ENCODE measurements at places on chromosomes 1 and 21.
A peak's percentile ranks its signal among the peaks of the same experiment; 100 is the strongest.

DNA sequence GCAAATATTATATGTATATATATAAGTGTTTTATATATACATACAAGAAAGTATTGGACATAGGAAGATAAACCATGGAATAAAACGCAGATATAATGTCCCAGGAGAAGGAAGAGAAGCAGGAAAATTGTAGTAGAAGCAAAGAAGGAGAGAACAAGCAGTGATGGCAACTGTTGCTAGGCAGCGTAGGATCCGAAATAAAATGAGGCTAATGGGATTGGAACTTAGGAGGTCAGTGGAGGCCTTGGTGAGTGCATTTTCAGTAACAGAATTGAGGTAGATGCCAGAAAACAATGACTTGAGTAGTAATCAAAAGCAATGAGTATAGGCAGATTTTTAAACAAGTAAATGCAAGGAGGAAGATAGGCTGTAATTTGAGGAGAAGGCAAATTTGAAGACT lies 265.8 kb downstream of the LRRC7 start:
- no peaks in the 10 kb centered on the region for H3K27me3 ChIP-seq
- H3K27ac ChIP-seq, result no peak overlapping the region
- H3K36me3 ChIP-seq, result no peaks in the 10 kb centered on the region
- H3K4me1 ChIP-seq, result no peaks in the 10 kb centered on the region
- DNase-seq, result no peak

DNA sequence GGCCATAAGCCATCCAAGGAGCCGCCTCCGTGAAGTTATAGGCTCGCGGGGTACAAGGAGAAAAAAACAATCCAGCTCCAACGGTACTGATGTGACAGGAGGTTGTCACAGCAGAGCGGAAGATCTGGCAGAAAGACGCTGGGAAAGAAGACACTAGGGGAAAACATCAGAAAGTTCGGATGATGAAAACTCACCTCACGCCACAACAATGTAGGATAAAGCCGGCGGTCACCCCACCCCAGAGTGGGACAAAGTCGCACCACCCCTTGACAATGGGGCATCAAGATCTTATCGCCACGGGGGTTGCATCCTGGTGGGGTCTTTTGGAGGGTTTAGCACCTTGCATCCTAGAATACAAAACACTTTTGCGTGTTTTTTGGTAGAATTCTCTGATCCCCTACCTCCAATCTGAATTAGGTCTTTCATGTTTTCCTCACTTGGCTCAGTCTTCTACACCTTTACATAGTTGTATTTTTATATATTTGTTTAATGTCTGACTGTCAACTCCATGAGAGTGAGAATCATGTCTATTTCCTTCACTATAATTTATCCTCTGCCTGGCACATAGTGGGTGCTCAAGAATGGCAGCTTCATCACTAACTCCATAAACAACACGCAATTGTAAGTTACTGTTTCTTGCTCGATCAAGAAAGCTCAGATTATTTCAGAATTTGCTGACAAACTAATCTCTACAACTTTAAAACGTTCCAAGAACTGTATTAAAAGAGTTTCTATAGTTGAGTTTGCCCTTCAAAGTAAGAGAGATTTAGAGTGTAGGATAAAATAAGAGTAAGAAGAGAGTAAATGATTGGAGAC lies 611 bp upstream of the ZSWIM5 start:
- H3K36me3 ChIP-seq, result no peaks in the 10 kb centered on the region
- H3K27ac ChIP-seq, result no peak overlapping the region
- peaks cover 72% of the 10 kb centered on the region for H3K27me3 ChIP-seq
- H3K4me3 ChIP-seq, result peak overlapping the region; percentile 74

DNA sequence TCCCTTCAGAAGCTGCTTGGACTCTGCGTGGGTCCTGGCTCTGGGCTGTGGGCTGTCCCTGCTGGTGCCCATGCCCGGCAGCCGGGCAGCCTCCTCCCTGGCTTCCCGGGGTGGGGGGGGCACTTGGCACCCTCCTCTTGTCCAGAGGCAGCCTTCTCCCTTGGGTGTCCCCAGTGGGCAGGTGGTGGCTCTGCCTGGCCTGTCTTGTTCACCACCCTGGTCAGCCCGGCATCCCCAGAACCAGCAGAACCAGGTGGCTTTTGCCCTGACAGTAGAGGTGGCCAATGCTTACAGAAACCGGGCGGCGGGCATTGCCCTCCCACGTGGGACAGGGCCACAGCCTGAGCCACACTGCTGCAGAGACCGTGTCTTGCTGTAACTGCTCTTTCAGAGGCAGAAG lies 38.0 kb downstream of the CFAP74 start:
- no peaks in the 10 kb centered on the region for H3K36me3 ChIP-seq
- no peak for DNase-seq
- H3K27ac ChIP-seq, result no peak overlapping the region
- H3K4me3 ChIP-seq, result no peak overlapping the region
- no peaks in the 10 kb centered on the region for H3K4me1 ChIP-seq

- H3K4me1 ChIP-seq, result peaks cover 18% of the 10 kb centered on the region
- DNase-seq, result peak; percentile 94
- peak overlapping the region; percentile 95 for H3K4me3 ChIP-seq
- H3K27me3 ChIP-seq, result no peaks in the 10 kb centered on the region
- H3K36me3 ChIP-seq, result peaks cover 23% of the 10 kb centered on the region
These were observed 712 bp downstream of the DEGS1 start for GRCh38 chr1:224183591-224184312.

GRCh38 chr21:31910074-31910470 lies 37.3 kb downstream of the HUNK start:
- no peak overlapping the region for H3K4me3 ChIP-seq
- H3K36me3 ChIP-seq, result no peaks in the 10 kb centered on the region
- H3K27ac ChIP-seq, result no peak overlapping the region
- no peak for DNase-seq

DNA sequence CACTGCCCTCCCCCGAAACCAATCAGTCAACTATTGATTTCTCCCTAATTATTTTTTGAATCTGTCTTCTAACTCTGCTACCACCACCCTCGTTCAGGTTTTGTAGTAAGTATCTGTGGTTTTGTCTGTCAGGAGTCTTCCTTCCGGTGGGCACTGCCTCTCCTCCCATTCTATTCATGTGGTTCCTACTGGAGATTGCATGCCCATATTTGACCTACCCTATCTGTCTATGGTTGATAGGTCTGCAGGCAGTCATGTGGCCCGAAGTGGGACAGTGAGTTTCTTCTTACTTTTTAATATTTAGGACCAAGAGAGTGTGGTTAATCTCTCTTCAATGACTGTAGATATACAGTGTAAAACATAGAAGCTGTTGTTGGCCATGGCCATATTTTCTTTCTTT lies 17.8 kb upstream of the MAST2 start:
- no peak overlapping the region for H3K27ac ChIP-seq
- H3K4me1 ChIP-seq, result no peaks in the 10 kb centered on the region
- peaks cover 5% of the 10 kb centered on the region for H3K27me3 ChIP-seq
- no peaks in the 10 kb centered on the region for H3K36me3 ChIP-seq

GRCh38 chr1:223745731-223746130 lies 33.4 kb downstream of the CAPN2 start:
- peak overlapping the region; percentile 19 for H3K27ac ChIP-seq
- H3K4me3 ChIP-seq, result no peak overlapping the region
- H3K4me1 ChIP-seq, result peaks cover 40% of the 10 kb centered on the region

GRCh38 chr1:72435025-72435424 lies 152.7 kb upstream of the NEGR1 start:
- H3K27me3 ChIP-seq, result no peaks in the 10 kb centered on the region
- no peak overlapping the region for H3K4me3 ChIP-seq
- DNase-seq, result no peak
- no peaks in the 10 kb centered on the region for H3K36me3 ChIP-seq
- H3K27ac ChIP-seq, result no peak overlapping the region

DNA sequence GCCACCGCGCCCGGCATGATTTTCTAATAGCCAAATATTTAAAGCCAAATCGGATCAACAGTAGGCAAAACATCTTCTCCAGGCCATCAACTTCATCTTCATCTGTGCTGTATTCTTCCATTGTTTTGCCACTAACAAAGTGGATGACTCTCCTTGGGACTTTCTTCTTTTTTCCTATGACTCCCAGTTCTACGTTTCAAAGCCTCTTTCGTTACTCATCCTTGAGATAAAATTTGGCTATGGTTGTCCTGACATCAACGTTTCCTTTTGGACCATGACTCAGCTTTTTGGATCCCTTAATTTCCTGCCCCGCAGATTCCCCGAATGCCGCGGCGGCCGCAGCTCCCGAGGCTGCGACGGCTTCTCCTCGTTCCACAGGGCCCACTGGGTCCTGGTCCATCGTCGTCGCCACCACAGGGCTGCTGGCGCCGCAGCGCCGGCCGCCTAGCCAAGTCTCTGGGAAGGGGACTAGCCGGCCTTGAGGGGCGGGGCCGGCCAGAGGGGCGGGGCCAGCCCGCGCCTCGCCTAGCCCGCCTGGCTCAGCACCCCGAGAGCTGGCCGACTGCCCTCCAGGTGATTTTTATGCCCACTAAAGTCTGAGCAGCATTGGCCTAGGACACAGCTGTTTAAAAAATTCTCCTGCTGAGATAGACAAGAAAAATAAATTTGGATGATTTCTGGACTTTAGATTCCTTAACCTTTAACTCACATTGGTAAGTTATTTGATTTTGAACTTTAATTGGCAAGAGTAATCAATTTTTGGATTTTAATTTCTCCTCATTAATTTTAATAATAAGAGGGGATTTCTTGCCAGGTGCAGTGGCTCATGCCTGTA lies 93.9 kb downstream of the ADCY10 start:
- peak overlapping the region; percentile 86 for H3K27ac ChIP-seq
- peak; percentile 93 for DNase-seq
- no peaks in the 10 kb centered on the region for H3K27me3 ChIP-seq
- H3K4me3 ChIP-seq, result peak overlapping the region; percentile 45
- peaks cover 16% of the 10 kb centered on the region for H3K4me1 ChIP-seq

DNA sequence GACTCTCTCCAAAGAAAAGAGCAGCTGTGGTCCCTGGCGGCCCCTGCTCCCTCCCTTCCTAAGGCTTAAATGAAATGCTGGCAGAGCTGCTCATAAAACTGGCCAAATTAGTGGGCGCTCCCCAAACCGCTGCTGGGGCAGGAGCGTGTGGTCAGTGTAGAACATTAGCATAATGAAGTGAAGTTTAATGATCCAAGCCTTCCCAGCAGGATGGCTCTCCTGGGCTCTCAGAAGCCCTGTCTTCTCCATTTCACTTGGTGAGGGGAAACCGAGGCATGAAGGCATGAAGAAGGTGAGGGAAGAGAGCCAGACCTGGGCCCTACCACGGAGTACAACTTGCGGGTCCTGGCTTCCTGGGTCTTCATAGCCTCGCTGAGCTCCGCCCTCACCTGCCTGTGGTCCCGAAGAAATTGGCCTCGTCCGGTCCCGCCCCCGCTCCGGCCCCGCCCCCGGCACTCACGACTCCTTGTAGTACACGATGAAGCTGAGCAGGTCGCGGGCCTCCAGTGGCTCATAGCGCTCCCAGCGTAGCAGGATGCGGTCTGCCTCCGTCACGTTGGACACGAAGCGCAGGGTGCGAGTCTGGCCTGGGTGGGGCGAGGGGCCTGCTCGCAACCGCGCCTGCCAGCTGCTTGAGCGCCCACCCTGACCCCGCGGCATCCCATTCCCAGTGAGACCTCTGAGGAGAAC lies 10.3 kb downstream of the INSRR start:
- H3K27ac ChIP-seq, result no peak overlapping the region
- no peaks in the 10 kb centered on the region for H3K36me3 ChIP-seq
- no peak overlapping the region for H3K4me3 ChIP-seq
- H3K27me3 ChIP-seq, result peaks cover 48% of the 10 kb centered on the region

DNA sequence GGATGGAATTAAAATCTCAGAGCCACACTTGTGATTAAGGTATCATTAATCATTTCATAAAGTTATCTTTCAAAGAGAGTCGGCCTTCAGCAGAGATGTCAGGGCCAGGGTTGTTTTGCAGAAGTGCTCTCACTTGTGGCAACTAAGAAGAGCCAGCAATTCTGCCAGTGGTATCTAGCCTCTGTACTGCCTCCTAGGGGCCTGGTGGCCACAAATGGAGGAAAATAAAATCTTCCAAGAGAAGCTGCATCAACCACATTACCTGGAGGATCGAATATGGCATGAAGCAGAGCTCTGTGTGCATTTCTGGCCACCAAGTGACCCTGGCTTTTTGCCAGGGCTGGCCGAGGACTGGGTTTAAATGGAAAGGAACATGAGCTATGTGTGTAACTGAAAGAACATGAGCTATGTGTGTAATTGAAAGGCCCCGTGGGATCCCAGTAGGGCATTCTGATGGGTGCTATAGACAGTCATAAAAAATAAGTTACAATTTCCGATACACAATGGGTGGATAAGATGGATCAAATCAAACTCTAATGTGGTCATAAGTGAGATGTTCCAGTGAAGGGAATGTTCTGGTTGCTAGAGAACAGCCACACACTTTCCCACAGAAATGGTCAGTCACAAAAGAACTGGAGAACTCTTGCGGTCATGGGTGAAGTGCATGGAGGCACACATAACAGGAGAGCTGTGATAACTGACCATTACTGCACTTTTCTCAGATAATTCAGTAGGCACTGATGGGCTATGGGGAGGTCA lies 335.8 kb downstream of the CAMTA1 start:
- H3K4me1 ChIP-seq, result peaks cover 12% of the 10 kb centered on the region
- no peak overlapping the region for H3K27ac ChIP-seq
- peaks cover 9% of the 10 kb centered on the region for H3K27me3 ChIP-seq
- no peaks in the 10 kb centered on the region for H3K36me3 ChIP-seq
- no peak overlapping the region for H3K4me3 ChIP-seq

DNA sequence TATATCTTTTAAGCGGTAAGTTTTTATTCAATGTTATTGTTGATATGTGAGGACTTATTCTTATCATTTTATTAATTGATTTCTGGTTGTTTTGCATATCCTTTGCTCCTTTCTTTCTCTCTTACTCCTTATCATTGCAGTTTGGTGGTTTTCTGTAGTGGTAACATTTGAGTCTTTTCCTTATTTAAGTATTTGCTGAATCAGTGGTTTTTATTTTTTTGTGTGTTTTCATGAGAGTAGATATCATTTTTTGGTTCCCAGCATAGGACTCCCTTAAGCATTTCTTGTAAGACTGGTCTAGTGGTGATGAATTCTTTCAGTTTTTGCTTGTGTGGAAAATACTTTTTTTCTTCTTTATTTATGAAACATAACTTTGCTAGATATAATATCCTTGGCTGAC lies 12.2 kb upstream of the KCTD3 start:
- H3K36me3 ChIP-seq, result no peaks in the 10 kb centered on the region
- H3K27ac ChIP-seq, result no peak overlapping the region
- H3K27me3 ChIP-seq, result no peaks in the 10 kb centered on the region
- no peaks in the 10 kb centered on the region for H3K4me1 ChIP-seq
- no peak overlapping the region for H3K4me3 ChIP-seq

GRCh38 chr1:154342836-154343472 lies 17.6 kb downstream of the ATP8B2 start:
- no peaks in the 10 kb centered on the region for H3K4me1 ChIP-seq
- H3K27ac ChIP-seq, result no peak overlapping the region
- no peaks in the 10 kb centered on the region for H3K27me3 ChIP-seq
- H3K4me3 ChIP-seq, result no peak overlapping the region
- H3K36me3 ChIP-seq, result peaks cover 89% of the 10 kb centered on the region

All from osteoblast (primary cell).